ENCODE measurements at places on chromosomes 7 and 10.

DNA sequence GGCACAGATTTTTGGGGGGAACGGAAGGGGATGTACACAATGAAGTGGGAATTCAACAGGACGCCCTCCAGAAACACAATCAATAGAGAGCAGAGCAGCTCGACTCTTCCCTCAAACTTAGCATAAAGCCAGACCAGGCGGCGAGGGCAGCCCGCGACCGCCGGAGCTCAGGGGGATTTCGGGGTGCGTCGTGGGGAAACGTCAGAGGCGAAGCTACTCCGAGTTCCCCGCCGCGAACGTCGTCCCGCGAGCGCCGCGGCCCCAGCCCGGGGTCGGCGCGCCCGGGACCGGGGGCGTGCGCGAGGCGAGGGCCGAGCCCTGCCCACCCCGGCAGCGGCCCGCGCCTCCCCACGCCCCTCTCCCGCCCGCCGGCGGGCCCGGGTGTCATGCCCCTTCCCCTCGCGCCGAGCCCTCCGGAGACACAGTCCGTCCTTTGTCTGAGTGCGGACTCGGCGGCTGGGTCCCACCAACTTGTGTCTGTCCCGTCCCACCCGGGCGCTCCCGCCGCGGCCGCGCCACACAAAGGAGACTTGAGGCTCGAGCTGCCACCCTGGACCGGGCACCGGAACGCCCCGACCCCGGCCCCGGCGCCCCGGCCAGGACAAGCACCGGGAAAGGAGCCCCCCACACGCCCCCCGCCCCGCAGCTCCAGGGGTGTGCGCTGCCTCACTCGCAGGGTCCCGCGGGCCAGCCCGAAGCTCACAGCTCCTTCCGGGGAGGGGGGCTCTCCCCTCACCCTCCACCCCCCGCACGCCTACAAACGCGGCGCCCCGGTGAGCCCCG is 634 bp downstream of the EZH2 start:
- DNase-seq, result no peak

- DNase-seq, result no peak
Measured at GRCh38 chr7:1940863-1941262, 270.8 kb downstream of the ELFN1 start.

DNA sequence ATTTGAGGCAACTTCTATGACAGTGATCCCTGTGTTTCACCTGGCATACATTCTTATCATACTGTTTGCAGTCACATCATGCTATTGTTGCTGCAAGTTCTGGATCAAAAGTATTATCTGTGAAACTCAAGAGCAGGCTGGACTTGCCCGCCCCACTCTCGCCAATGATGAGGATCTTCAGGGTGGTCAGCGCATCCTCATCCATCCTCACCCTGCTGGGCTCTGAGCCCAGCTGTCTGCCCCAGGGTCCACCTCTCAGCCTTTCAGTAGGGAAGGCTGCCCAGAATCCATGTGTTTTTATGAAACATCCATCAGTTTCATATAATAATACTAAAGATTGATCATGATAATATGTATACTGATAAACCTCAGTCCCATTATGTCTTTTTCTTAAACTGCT is 55.4 kb upstream of the KIF5B start:
- no peak for DNase-seq

- peak; percentile 77 for DNase-seq
Measured at GRCh38 chr7:92178928-92179924, at the start of gene LRRD1. TSS of gene LRRD1 (minus strand) at chr7:92179142. CDS start at chr7:92165202, 13,940 bp downstream.

- no peak for DNase-seq
Measured at GRCh38 chr7:23347682-23348180, 48.6 kb downstream of the MALSU1 start.

DNA sequence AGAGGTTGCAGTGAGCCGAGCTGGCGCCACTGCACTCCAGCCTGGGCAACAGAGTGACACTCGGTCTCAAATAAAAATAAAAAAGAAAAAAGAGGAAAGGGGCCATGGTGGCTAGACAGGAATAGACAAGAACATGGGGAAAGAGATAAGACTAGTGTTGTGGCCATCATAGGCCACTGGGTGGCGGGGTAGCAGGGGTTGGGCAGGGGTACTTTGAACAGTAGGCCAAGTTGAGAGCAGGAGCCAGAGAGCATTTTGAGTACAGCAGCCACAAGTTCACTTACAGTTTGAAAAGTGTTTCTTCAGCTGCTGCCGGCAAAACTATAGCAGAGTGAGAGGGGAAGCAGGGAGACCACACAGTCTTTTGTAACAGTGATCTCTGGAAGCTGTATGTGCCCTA is 656.0 kb downstream of the CNTNAP2 start:
- DNase-seq, result no peak

- DNase-seq, result no peak
Measured at GRCh38 chr10:61325223-61325960, 127.8 kb downstream of the TMEM26 start.

DNA sequence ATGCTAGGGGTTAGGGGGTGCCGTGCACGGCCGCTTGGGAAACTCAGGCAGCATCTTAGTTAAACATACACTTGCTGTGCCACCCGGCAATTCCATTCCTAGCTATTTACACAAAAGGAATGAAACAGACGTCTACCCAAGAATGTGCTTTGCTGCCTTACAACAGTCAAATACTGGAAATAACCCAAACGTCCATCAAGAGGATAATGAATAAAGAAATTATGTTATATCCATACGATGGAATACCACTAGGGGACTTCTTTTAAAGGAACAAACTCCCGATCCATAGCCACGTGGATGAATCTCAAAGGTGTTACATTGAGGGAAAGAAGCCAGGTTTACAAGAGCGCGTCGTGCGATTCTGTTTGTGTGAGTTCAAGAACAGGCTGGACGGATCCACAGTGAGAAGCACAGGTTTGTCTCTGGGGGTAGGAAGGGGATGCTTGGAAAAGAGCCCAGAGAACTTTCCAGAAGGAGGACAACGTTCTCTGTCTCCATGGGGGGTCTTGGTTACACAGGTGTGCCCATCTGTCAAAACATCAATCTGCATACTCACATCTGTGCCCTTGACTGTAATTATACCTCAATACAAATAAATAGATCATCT is 41.8 kb downstream of the STK32C start:
- DNase-seq, result no peak

- no peak for DNase-seq
Measured at GRCh38 chr7:151984612-151985011, 28.4 kb downstream of the GALNTL5 start.

- DNase-seq, result no peak
Measured at GRCh38 chr7:12731214-12731656, 43.8 kb downstream of the ARL4A start.

GRCh38 chr7:46202379-46202778 is 281.3 kb upstream of the IGFBP3 start:
- DNase-seq, result no peak

- no peak for DNase-seq
Measured at GRCh38 chr10:132523561-132524442, 13.8 kb upstream of the INPP5A start.

DNA sequence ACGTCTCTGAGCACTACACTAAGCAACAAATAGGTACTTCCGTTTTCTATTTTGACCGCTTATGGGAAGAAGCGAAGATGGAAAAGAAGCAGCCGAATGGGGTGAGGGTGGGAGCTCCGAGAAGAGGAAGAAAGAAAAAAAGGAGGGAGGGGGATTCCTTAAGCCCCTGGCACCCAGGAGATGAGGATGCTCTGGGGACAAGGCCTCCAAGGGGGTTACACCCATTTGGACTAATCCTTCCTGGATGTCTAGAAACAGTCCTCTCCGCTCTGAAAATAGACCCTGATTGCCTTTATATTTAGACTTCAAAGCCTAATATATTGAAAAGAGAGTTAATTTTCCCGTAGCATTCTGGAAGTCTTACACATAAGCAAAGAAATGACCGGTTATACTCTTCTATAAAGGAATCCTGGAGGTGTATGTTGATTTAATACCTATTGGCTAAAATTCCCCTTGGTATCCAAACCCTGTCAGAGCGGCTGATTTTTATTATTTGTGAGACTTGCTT is 676 bp upstream of the HTR7 start:
- DNase-seq, result no peak

- no peak for DNase-seq
Measured at GRCh38 chr7:72781631-72782030, 46.4 kb downstream of the TYW1B start.

- no peak for DNase-seq
Measured at GRCh38 chr10:84783386-84783785, 455.0 kb downstream of the CCSER2 start.

GRCh38 chr7:37429435-37429791 is 19.3 kb downstream of the ELMO1 start:
- DNase-seq, result no peak

GRCh38 chr7:98922392-98923187 is 44.3 kb downstream of the TRRAP start:
- DNase-seq, result no peak

- DNase-seq, result no peak
Measured at GRCh38 chr10:8071006-8071405, 16.5 kb downstream of the GATA3 start.

DNA sequence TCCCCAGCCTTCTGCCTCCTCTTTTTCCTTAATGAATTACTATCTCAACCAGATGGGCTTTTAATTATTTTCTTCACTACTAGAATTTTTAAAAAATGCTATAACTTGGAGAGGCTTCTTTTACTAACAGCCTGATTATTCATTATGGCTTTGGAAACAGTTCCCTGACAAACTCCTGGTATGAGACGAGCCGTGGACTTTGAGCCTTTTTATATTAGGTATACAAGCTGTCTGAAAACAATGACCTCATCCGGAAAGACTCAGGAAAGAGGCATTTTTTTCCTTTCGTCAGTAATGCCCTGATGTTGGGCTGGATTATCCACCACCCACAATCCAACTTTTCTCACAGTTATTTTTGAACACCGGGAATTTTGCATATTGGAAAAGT is 26.7 kb upstream of the ABLIM1 start:
- no peak for DNase-seq

DNA sequence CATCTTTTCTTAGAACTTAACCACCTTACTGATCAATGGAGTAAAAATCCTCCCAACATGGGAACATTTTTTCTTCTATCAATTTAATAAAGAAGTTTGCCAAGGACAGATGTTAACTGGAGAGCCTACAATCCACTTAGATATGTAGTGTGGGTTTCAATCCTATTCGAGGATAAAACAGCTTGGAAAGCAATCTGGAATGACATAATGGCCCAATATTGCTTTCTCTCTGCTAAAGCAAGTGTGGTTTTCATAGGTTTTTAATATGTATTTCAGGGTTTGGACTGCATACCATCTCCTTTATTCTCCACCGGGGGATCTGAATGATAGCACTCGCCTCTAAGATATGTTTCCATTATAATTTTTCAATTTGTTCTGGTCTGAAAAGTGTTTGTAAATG is 149.7 kb downstream of the PRPF18 start:
- no peak for DNase-seq

DNA sequence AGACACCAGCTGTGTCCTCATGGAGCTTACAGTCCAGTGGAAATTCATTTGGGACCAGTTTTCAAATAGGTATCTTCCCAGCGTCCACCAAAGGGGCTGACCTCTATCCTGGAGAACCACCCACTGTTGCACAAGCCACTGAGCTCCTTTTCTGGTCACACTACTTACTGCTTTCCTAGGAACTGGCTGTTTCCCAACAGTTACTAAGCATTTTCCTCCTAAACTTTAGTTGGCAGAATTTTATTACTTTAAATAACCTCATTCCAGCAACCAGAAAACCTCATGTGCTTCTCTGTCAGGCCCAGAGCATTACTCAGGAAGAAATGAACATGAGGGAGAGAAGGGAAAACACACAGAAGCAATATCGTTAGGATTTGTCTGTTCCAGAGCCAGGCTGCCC is 183.1 kb downstream of the GPAM start:
- DNase-seq, result no peak

- DNase-seq, result no peak
Measured at GRCh38 chr10:131862548-131862947, 38.3 kb upstream of the PPP2R2D start.

DNA sequence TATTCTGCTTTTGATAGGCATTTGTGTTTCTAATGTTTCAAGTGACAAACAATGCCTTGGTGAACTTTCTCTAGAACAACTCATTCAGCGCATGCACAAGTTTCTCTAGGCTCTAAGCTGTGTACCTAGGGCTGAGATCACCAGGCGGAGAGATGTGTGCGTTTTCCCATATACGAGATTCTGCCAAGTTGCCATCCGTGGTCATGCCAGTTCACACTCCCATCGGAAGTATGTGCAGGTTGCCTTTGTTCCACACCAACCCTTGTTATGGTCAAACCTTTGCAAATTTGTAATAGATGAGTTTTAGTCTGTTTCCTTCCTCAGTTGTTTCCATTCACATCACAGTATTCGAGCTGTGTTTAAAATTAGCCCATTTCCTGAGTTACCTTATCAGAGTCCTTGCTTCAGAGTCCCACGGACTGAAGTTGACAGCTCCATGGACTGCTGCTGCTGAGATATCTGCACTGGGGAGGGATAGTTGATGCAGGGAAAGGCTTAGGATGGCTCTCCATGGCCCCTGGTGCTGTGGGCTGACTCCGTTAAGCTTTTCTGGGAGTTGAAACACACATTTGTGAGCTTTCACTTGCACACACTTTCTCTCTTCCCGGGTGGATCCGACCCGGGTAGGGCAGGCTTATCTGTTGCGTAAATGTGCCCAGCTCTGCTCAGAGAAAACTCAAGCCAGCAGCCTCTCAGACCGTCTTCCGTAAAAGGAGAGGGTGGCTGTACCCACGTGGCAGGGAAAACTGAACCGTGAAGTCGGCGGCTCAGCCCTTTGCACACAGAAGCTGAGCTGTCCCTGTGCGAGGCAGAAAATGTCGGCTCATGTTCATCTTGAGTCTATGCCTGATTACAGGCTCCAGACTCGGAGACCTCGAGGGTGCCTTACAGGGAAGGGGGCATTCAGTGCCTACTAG is 49.4 kb downstream of the HK1 start:
- peak; percentile 68 for DNase-seq

DNA sequence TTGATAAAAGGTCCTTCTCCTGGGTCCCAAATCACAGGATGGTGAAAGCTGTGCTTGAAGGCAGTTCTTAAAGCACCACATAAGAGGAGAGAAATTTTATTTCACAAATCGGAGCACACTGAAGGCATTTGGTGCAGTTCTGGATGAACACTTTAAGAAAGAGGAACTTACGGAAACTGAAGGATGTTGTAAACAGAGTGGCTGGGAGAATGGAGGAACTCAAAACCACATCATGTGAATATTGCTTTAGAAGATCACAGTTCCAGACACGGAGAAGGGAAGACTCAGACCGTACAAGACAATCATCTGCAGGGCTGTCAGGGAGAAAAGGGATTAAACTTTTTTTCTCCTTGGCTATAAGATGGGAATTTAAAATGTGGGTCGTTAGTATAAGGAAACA is 9.0 kb upstream of the GPR141 start:
- no peak for DNase-seq

GRCh38 chr7:118845791-118846190 is 621.3 kb downstream of the ANKRD7 start:
- DNase-seq, result no peak

Data from occipital lobe (tissue), 3 donors.